ENCODE measurements at places on chromosomes 12 and 14.
A peak's percentile ranks its signal among the peaks of the same experiment; 100 is the strongest.

- no peak for DNase-seq
Measured at GRCh38 chr12:119391673-119392072, 57.1 kb downstream of the CCDC60 start.

DNA sequence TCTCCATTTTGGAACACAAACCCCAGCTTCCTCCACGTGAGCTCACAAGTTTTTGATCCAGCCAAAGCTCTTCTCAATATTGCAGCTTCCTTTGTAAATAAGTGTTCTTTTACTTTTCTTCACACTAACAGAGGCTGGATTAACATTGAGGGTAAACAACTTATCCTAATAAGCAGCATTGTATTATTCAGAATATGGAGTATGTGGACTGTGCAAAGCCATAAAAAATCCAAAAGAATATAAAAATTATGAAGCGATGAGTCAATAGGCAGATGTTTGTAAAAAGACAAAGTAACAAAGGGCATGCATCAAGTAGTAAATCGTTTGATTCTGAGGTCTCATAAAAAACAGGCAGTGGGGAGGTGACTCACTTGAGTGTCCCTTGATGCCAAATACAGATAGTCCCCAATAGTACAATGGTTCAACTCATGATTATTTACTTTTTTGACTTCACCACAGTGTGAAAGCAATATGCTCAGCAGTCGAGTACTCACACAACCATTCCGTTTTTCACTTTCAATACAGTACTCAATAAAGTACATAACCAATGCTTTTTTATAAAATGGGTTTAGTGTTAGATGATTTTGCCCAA, 23.1 kb upstream of the KCNK10 start:
- no peak for DNase-seq

DNA sequence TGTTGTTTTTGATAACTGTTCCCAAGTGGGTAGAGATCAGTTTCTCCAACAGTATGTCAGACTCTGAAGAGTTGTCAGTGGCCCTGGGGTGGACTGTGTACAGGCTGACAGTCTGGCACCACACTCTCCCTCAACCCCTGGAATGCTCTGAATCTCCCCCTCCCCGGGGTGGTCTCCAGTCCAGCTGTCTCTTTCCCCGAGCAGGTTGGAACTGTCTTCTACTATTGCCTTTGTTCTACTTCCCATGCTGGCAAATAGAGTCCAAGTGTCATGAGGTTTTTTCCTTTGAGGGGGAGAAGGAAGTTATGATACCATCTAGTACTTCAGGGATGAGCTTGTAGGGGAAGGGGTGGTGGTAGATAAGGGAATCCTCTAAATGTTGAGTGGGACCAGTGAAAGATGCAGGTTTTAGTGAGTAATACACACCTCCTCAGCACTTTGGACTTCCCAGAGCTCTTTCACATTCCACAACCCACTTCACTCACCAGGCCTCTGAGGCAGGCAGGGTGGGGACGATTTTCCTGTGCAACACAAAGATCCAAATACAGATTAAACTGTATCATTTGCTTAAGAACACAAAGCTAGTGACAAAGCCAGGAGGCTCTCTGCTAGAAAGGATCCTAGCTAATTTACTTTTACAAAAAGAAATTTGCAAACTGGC, 170.7 kb upstream of the GZMB start:
- no peak for DNase-seq

GRCh38 chr12:6254491-6254890, 54.3 kb downstream of the CD9 start:
- no peak for DNase-seq

DNA sequence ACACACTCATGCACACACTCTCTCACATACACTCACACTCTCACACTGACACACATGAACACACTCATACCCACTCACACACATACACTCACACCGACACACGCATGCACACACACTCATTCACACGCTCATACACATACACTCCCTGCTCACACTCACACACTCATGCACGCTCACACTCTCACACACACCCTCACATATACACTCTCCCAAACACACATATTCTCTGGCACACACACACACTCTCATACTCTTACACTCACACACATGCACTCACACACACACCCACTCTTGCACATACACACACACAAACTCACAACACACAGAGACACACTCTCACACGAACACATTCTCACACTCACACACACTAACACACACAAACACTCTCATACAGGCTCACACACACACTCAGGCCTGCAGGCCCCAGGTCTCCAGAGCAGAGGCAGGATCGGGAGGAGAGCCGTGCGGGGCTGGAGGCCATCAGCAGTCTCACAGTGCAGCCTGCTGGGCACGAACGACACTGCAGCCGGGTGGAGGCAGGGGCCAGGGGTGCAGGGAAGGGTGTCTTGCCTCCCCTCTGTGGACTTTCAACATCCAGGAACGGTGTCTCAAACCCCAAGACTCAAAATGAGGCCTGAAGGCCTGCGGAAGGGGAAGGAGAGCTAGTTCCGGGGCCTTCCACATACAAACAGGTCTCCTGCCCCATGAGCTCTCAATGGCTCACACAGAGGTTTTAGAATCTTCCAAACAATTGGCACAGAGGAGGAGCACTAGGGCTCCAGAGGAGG, 148.7 kb downstream of the ANO2 start:
- no peak for DNase-seq

DNA sequence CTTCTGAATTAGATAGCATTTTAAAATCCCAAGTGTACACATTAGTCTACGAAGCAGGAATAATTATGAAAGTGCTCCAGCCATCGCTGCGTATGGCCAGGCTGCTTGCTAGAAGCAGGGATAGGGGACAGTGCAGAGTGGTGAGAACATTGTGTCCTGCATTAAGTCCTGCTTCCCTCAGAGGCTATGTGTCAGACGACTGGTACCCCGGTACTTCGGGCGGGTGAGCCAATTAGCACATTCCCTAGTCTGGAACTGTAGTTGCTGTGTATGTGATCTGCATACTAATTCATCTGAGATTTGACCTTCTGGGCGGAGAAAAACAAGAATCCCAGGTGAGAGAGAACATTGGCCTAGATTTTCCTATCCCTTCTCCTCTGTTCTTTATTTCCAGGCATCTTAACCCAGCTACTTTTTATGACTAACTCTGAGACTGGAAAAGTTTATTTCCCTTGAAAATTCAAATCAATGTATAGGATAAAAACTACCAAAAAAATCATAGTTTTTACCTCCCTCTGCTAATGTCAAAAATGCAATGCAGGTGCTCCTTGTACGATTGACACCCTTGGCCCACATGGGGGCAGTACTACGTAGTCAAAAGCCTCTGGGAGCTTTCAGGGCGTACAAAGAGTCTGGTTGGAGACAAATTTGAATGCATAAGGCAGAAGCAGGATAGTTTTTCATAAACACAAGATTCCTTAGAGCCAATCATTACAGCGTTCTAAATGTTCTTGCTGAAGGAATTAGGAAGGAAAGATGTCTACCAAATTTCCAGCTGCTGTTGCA, 764.3 kb downstream of the NOVA1 start:
- no peak for DNase-seq

GRCh38 chr12:1691123-1692007, 495 bp downstream of the ADIPOR2 start:
- DNase-seq, result peak; percentile 33

GRCh38 chr14:68473069-68473468, 319.8 kb downstream of the ZFP36L1 start:
- DNase-seq, result no peak

DNA sequence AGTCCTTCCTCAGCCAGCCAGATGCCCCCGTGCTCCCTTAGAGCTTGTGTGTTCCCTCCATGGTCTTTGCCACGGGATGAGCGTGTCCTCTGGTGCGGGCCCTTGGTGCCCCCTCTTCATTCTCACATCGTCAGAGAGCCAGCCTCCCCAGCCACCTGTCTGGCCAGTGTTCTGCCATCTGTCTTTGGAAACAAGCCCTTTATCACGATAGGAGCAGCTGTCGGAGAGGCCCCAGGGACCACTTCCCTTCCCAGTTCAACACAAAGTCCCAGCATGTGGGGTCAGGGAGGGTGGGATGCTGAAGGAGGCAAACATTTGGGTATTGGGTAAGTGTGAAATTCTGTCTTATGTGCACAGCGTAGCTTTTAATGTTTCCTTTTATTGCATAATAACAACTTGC, 44.5 kb downstream of the DYNC1H1 start:
- DNase-seq, result no peak

DNA sequence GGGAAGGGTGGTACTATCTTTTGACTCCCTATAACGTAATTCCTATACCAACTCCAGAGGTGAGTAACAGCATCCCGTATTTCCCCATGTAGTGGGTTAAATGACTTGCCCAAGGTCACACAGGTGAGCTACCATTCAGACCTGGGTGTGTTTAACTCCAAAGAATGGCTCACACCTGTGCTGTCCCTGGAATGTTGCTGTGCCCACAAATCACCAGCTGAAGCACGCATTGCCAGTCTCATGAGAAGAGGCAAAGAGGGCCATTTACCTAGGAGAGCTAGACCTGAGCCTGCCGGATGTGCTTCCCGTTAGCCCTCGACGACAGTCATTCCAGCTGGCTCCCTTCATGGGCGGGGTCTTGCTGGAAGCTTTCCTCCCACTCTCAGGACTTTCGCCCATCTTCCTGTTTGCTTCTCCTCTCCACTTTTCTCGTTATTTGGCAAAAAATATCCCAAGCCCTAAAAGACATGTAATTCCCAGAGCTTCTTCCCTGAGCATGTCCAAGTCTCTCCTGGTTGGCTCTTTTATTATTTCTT, 106.6 kb upstream of the VASH1 start:
- DNase-seq, result no peak

DNA sequence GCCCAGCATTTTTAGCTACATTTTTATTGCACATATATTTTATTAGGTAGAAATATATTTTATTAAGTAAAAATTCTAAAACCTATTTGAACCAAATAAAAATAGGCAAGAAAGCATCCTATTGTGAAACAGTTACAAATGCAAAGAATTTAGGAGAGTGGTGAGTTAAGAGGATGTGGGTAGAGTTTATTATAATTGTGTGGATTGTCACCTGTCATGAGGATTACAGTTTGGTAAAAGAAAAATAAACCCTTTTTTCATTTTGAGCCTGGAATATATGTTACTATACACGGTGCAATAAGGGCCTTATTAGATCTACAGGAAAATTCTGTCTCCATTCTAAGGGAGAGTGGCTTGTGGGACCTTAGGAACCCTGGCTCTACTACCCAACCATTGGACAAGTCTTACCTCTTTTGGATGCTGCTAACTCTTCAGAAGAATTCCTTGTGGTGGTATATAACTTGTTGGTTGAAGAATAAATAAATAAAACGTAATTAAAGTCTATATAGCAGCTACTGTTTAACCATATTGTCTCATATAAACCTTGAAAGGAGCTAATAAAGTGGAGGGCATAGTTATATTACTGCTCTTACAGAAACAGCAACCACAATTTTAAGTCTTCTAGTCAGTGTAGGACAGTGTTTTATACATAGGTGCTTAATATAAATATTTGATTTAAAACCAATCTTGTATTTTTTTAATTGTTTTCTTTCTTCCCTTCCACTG, 67.8 kb downstream of the FGD4 start:
- DNase-seq, result no peak

GRCh38 chr12:116018282-116018681, 259.2 kb downstream of the MED13L start:
- DNase-seq, result no peak

GRCh38 chr14:23158779-23159178, 24.7 kb downstream of the SLC7A8 start:
- no peak for DNase-seq

DNA sequence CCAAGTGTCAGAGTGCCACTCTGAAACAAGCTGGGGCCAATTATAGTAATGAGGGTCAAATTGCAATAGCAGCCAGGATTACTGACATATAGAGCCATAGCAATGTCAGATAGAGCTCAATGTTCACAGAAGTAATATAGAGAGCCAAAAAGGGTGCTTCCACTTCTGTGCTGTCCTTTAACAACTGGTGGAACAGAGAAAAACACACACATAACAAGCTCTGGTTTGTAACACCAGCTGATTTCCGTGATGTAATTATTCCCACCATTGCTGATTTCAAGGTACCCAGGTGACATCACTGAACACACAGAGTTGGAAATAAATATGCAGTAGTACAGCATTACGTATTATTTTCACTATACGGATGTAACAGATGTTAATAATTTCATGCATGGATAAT, 3.0 kb upstream of the CLEC2B start:
- no peak for DNase-seq

- no peak for DNase-seq
Measured at GRCh38 chr12:20852649-20853048, 42.1 kb downstream of the SLCO1B3 start.

- DNase-seq, result peak; percentile 66
Measured at GRCh38 chr12:19273482-19274330, 144.2 kb downstream of the PLEKHA5 start.

DNA sequence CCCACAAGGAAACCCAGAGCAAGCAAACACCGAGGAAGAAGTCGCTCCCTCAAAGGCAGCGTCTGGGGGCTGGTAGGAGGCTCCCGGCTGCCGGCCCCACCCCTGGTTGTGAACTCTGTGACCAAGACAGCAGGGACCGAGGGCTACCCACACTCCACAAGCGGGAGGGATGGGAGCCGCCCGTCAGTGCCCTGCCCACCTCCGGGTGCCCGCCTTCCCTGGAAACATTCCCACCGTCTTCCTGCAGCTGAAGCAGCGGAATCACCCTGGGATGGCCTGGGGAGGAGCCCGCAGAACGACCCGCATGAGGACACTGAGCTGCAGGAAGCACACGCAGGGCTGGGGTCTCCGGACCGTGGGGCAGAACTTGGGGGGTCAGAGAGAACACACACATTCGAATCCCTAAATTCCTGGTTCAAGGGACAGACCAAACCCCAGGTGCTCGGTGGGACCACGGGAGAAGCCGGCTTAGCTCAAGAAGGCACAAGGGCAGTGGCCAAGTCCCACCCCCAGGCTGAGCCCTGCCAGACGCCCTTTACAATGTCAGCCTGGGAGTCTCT, 33.5 kb upstream of the C14orf180 start:
- no peak for DNase-seq

GRCh38 chr12:22971701-22972191, 346.8 kb downstream of the ETNK1 start:
- no peak for DNase-seq

- DNase-seq, result no peak
Measured at GRCh38 chr12:6608592-6609281, 1.6 kb upstream of the CHD4 start.

DNA sequence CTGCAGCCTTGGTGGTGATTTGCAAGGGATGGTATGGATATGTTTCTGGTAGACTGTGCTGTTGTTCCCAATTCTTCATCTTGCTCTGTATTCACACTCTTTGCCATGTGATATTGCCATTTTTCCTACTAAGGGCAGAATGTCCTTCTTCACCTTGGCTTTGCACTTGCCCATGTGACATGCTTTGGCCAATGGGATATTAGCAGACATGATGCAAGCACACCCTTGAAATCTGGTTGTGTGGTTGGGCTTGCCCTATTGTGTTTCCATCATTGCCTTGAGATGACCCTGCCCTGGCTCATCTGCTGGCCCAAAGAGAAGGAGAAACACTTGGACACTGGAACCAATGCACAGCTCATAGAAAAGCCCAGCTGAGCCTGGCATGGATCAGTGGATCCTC, 110.3 kb downstream of the AACS start:
- DNase-seq, result no peak

DNA sequence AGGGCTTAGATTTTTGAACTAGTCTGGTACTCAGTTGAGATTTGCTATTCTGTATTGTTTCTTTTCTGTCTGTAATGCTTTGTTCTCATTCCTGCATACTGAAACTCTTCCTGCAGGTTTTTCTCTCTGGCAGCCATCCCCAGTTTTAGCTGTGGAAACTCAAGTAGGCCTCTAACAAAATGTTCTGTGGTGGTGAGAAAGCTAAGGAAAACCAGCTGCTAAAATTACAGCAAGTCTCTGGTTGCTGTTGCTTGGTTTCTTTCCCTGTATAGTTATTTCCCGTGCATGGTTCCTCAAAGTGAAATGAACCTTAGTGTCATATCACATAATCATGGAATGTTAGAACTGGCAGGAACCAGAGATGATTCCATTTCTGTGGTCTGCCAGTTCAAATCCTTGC, 442.5 kb downstream of the NRXN3 start:
- DNase-seq, result no peak
